ENCODE measurements at places on chromosomes 5 and 9.

DNA sequence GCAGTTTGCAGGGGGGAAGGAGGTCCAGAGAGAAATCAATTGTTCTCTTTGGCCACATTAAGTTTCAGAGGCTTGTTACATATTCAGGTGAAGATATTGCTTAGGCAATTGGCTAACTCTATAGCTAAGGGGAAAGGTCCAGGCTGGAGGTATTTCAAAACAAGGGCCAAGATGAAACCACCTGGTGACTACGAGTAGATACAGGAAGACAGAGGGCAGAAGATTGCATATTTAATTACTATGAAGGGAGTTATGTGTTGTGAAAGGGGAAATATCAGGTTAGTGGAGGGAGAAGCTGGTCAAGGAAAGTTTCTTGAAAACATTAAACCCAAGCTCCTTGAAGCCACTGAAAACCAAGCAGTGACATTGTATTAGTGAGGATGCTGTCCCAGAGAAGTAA is 1.9 kb upstream of the RAD23B start:
- no peak for DNase-seq

GRCh38 chr5:142749321-142749720 is 20.9 kb upstream of the ARHGAP26 start:
- DNase-seq = peak; percentile 73

DNA sequence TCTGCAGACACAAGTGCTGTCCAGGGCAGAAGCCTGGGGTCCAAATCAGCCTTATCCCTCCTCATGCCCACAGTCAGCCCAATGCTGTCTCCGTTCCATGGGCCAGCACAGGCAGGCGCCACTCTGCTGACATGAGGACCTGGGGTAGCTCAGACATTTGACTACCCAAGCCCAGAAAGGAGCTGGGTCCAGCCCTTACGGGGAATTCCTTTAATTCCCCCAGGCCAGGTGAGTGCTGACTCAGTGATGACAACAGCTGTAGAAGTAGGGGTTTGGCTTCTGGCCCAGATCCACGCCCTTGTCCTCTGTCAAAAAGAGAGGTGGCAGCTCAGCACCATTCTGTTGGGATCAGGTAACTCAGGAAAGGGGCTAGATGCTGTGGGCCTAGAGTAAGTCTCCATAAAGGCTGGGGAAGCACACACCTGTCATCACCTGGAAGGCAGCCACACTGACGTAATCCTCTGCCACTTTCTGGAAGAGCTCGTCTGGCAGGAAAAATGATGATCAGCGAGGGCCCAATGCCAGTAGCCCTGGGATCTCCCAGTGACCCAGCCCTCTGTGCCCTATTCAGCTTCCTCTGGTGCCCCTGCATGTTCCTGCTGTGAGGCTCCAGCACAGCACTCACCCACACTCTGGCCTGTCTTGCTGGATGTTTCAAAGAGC is 1.9 kb downstream of the RAB24 start:
- no peak for DNase-seq

GRCh38 chr5:72167257-72167656 is 60.0 kb downstream of the MAP1B start:
- no peak for DNase-seq

DNA sequence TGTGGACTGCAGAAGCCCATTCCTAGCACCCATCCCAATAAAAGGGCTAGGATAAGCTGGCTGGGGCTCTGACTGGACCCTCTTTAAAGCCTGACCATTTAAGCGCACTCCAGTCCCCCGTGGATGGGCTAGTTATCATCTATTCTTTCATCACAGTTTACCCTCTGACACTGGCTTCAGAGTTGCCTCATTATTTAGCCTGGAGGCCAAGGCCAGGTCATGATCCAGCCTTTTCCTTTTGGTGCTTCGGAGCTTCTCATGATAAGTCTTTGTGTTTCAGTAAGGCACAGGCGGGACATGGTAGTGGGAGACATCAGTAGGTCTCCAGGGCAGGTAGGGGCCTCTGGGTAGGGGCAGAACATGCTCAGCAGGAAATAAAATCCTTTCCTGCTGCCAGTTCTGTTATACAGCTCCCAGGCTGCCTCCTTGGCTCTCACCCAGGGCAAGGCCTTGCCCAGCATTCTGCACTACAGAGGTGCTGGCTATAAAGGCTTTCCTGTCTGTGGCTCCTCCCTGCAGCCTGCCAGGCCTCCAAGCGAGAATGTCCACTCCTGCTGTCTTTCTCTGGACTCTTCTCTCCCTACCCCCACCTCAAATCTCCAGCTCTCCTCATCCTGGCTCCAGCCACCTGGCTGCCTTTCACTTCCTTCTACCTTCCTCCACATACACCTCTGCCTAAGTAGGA is 128.8 kb downstream of the FSTL4 start:
- DNase-seq = no peak

- DNase-seq = no peak
These were observed 48.6 kb downstream of the SHB start for GRCh38 chr9:38020151-38021076.
